Activated CD4-positive, alpha-beta T cell treated with anti-CD3 and anti-CD28 coated beads, Interleukin-2, Interleukin-6, amounts not matched to agents 100 ng/mL and 50 ng/mL, durations not matched to agents 16 hours and 8 hours (primary cell): ENCODE measurements at places on chromosomes 2 and 18.

- no peak for DNase-seq
Measured at GRCh38 chr18:48098007-48098406, 167.5 kb upstream of the SMAD2 start.

DNA sequence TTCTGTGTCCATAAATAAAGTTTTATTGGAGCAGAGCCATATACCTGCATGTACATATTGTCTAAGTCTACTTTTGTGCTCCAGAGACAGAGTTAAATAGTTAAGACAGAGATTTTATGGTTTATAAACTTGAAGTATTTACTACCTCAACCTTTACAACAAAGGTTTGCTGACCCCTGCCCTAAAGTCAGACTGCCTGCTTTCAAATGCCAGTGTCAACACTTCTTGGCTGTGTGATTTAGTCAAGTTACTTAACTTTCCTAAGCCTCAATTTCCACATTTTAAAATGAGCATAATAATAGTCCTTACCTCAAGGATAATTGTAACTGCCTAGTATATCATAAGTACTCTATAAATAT is 44.4 kb upstream of the ITPRID2 start:
- DNase-seq: no peak

DNA sequence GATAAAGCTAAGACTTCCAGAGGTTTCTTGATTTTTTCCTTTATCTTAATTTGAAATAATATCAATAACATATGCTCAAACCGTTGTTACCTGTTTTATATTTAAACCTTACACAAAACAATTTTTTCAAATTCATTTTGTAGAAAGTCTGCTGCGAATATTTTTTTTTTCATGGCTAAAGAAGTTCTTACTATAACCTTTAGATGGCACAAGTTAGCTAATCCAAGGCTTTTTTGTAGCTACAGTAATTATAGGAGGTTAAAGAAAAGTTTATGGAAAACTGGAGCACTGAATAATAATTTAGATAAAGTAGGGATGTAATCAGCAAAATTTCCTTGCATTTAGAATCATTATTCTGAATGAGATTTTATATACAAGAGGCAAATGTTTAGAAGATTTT is 78.0 kb upstream of the PNPT1 start:
- no peak for DNase-seq

- no peak for DNase-seq
Measured at GRCh38 chr2:233012301-233012971, 620 bp downstream of the NGEF start.

GRCh38 chr2:101534149-101534611 is 59.3 kb upstream of the RFX8 start:
- no peak for DNase-seq

GRCh38 chr2:144503242-144503641 is 16.7 kb downstream of the ZEB2 start:
- DNase-seq: no peak

DNA sequence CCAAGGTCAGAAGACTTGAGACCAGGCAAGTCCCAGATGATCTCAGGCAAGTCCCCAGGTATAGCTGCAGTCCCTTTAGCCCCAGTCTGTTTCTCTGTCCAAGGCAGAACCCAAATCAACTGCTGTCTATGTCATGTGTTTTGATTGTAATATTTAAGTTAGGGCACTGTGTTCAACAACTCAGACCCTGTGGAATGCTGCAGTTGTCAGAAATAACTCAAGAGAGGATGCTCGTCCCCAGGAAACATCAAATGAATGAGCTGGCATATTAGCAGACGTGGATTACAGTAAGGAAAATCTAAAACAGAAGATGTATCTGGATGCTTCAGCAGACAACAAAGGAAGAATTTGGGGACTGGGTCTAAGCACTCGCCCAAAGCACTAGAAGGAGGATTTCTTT is 70.1 kb downstream of the BCL11A start:
- no peak for DNase-seq

GRCh38 chr18:25608091-25608490 is 256.1 kb upstream of the ZNF521 start:
- no peak for DNase-seq

DNA sequence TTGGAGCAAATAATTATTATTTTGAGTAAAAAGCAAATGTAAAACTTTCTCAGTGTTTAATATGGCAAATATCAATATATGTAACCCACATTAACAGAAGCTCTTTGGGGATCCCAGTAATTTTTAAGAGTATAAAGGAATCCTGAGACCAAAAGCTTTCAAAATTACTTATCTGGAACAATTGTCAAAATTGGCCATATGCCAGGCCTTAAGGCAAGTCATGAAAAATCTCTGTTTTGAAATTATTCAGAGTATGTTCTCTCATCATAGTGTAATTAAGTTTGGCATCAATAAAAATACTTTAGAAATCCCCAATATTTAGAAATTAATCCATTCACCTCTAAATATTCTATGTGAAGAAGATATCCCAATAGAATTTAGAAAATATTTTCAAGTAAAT is 225.3 kb upstream of the ARL4C start:
- no peak for DNase-seq

DNA sequence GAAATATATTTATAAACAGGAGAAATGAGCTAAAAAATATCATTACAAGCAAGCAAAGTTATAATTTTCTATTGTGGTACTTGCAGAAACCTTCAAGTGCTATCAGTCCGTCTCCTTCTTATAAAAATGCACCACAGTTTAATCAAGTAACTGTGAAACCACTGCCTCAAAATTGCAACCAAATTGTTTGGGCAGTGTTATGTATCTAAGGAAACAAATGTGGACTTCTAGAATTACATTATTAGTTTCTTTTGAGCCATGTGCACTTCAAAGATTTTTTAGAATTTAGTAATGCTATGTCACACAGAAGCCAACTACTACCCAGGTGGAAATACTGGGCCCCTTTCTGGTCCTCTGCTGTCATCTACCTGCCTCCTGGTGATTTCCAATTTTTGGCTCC is 495.6 kb downstream of the NYAP2 start:
- DNase-seq: no peak

DNA sequence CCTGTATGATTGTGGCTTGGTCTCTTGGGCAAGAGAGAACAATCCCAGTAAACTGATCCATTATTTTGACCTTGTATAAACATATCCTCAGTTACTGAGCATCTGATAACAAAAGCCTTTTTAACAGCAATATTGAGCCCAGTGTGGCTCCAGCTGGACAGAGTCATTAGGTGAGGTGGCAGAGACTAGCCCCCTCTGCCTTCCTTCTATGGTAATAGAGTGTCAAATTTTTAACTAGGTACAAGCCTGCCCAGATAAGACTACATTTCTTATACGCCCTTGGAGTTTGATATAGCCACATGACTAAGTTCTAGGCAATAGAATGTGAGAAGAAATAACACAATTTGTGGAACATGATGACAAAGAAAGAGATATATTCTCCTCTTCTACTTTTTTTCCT is 56.2 kb downstream of the HNMT start:
- DNase-seq: no peak
